Lower lobe of right lung (tissue), 2 donors: ENCODE measurements at places on chromosomes 4 and X. TPM values are rescaled to one million over a fixed set of nuclear protein-coding genes. Genes with fewer than 3 reads are reported as not detected.

CCKAR gene
- total RNA-seq, result not detected

FAM47E gene
- total RNA-seq, result 6.4 TPM

FAM184B gene
- total RNA-seq, result 0.24 TPM

SFRP2 gene
- 39.5 TPM for total RNA-seq

MAOA gene
- total RNA-seq, result 159 TPM

DNA sequence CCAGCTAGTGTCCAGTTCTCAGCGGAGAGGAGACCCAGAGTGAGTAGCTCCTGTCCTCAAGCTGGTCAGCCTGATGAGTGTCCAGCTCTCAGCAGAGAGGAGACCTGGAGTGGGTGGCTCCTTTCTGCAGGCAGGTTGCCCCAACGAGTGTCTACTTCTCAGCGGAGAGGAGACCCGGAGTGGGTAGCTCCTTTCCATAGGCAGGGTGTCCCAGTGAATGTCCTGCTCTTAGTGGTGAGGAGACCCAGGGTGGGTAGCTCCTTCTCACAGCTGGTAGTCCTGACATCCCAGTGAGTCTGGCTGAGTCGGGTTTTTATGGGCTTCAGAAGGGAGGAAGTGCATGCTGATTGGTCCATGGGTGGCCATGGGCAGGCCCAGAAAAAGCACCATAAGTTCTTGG, 55.7 kb upstream of the NUDT6 start:
- no peak for DNase-seq

DNA sequence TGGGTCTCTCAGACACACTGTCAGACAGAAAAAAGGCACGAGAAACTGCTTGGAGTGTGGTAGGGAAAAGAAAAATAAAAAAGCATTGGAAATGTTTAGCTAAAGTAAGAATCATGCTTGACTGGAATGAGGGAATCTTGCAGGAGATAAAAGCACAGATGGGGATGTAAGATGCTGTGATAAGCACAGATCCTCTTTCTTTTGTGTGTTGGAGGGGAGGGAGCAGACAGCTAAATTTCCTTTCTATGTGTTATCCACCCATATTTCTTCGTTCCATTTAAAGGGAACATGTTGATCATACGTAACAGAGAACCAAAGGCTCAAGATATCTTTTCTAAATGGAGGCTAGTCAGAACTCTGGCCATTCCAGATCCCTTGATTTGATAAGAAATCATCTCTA, 614.0 kb upstream of the LCORL start:
- no peak for DNase-seq

DNA sequence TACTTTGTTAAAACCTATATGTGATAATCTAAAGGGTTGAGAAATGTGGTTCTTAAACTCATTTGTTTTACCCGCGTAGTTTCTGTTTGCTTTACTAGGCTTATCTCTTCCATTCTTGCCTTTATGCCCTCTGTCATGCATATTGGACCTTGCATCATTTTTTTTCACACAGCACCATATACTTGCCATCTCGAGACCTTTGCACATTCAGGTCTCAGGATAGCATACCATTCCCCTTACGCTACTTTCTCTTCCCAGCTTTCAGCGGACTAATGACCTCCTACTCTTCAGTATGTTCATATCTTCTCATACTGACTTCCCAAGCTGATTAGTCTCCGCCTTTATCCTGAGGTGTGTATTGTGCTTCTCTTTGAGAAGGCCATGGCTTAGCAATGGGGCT, 40.5 kb downstream of the USP38 start:
- no peak for DNase-seq

- no peak for DNase-seq
These were observed 198.3 kb downstream of the ARAP2 start for GRCh38 chr4:36046026-36046425.

DNA sequence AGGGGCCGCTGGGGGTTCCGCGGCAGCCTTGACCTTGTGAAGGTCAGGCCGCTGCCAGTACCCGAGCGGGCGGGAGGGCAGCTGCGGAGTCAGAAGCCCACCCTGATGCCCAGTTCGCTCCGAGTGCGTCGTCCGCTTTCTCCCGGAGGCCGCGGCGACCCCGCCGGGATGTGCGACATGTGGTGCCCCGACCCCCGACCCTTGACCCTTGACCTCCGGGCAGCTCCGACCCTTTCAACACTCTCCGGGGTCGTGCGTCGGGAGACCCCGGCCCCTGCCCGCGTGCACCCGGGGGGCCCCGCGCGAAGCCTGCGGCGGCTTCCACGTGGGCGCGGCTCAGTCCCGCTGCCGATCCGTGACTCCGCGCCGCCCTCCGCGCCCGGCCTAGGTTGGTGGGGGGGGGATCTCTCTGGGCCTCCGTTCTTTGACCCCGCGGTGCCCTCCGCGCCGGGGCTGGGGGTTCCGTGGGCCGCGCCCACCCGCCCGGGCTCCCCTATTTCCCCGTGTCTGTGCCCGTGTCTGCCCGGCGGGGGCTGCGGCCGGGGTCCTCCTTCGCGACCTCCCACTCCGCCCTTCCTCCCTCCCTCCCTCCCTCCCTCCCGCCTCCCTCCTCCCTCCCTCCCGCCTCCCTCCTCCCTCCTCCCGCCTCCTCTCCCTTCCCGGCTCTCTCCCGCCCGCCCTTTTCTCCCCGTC, 609 bp upstream of the SLC25A6 start:
- DNase-seq, result no peak

DNA sequence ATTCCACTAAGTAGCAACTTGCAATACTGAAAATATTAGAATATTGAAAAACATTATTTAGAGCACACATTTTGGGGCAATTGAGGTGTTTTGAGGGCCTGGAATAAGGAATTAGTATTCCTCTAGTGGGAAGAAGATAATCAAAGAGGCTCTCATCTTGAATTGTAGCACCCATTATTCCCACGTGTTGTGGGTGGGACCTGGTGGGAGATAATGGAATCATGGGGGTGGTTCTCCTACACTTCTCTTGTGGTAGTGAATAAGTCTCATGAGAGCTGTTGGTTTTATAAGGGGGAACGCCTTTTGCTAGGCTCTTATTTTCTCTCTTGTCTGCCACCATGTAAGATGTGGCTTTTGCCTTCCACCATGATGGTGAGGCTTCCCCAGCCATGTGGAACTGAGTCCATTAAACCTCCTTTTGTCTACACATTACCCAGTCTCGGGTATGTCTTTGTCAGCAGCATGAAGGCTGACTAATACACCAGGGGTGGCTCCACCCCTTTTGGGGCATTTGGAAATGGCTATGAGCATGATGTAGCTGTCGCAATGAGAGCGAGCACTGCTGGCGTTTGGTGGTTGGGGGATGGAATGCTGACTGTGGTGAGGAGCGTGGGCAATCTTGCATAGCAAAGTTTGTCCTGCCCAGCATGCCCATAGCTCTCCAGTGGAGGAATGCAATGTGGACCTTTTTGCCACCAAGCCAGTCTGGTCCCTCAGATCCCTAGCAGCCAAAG, 308.2 kb downstream of the FRMPD4 start:
- no peak for DNase-seq

DNA sequence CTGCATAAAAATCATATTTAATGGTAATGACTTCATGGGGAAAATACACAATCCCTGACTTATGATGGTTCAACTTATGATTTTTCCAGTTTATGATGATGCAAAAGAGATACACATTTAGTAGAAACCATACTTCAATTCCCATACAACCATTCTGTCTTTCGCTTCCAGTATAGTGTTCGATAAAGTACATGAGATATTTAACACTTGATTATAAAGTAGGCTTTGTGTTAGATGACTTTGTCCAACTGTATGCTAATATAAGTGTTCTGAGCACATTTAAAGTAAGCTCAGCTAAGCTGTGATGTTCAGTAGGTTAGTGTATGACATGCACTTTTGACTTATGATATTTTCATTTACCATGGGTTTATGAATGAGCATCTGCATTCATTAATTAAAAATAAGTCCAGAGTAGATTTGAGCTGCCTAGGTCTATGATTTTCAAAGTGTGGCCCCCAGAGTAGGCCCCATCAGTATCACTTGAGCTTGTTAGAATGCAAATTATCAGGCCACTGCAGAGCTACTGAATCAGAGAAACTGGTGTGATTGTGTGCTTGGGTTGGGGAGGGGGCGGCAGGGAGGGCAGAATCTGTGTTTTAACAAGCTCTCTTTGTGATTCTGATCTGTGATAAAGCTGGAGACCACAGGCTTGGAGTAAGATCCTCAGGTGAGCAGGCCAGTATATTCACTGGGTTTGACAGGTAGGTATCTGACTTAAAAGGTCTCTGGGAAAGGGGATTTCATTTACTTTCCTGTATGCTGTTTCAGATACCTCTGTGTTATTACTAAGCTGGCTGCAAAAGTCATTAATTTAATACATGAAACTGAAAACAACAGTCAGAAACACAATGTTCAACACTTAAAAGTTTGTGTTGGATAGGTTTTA, 8.4 kb downstream of the ATP10D start:
- no peak for DNase-seq

DNA sequence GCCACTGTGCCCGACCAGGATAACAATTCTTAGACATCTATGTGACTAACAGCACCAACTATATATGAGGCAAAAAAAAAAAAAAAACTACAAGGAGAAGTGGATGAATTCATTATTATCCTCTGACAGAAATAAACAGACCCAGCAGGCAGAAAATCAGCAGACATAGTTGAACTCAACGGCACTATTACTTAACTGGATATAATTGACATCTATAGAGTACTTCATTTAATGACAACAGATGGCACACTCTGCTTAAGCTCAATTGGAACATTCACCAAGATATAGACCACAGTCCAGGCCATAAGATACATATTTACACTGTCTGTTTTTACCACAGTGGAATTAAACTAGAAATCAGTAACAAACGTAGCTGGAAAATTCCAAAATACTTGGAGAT, 13.3 kb downstream of the CLDN22 start:
- DNase-seq, result no peak
